ENCODE measurements at places on chromosomes 2 and 18. TPM values are rescaled to one million over a fixed set of nuclear protein-coding genes. Genes with fewer than 3 reads are reported as not detected.

- no peak for DNase-seq
Measured at GRCh38 chr18:78914249-78914935, 65.2 kb upstream of the SALL3 start.

DNA sequence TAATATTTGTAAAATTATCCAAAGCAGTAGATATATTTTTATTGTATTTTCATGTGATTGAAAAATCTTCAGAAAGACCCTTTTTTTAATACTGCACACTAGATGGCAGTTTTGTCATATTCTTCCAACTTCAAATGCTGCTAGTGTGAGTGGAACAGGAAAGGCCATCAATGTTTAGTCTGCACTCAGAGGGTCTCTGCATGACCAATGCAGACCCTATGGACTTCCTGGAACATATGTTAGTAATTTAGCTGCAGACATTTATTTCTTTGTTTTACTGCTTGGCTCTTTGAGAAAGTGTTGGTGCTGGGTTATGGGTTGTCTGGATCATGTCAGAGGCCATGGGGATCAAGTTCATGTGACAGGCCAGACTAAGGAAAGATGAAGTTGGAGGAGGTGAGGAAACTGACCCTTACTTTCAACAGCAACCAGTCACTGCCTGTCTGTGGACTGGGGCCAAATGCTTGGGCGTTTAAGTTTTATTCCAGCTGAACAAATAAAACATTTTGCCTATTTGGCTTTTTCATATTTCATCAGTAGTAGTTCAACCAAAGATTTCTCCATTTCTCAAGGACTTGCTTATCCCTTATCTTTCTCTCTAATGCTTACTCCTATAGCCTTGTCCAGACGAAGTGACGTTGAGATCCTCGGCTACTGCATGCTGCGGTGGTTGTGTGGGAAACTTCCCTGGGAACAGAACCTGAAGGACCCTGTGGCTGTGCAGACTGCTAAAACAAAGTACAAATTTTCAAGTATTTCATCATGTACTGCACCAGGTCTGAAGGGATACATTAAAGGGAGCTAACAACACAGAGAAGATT is 84.8 kb downstream of the VRK2 start:
- DNase-seq = no peak

GRCh38 chr2:160367887-160368286 is 125.7 kb downstream of the RBMS1 start:
- peak; percentile 73 for DNase-seq

ZEB2 gene
- 1.2 TPM for total RNA-seq

- DNase-seq = peak; percentile 68
Measured at GRCh38 chr2:71882949-71883472, 264.7 kb downstream of the CYP26B1 start.

FABP1 gene
- not detected for total RNA-seq

GRCh38 chr18:526681-527080 is 26.2 kb upstream of the COLEC12 start:
- DNase-seq = no peak
